H1 (cell line): ENCODE measurements at places on chromosomes 11 and 22. TPM values are rescaled to one million over a fixed set of nuclear protein-coding genes. Genes with fewer than 3 reads are reported as not detected.

DNA sequence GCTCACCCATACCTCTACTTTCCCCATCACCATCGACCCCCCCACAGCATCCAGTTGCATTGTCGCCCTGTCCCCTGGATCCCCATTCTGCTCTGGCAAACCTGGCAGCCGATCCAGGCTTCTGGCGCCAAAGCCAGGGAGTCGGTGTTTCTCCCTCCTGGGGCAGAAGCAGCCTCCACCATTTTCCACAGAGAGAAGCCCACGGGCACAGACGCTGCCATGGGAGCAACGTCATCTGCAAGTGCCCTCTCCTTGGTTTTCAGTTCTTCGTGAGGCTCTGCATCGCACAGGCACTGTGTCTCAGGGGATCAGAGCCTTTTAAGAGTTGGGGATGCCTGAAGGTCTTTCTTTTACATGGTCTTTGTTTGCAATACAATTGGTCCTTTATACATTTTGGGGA lies 2.3 kb downstream of the YPEL4 start:
- H3K27ac ChIP-seq = peak overlapping the region; percentile 47; the same call in 1 of the 2 replicates
- H3K36me3 ChIP-seq = peaks cover 6% of the 10 kb centered on the region
- no peak for DNase-seq
- H3K27me3 ChIP-seq = peaks cover 3% of the 10 kb centered on the region; the same call in 1 of the 2 replicates
- H3K4me1 ChIP-seq = peaks cover 33% of the 10 kb centered on the region

DNA sequence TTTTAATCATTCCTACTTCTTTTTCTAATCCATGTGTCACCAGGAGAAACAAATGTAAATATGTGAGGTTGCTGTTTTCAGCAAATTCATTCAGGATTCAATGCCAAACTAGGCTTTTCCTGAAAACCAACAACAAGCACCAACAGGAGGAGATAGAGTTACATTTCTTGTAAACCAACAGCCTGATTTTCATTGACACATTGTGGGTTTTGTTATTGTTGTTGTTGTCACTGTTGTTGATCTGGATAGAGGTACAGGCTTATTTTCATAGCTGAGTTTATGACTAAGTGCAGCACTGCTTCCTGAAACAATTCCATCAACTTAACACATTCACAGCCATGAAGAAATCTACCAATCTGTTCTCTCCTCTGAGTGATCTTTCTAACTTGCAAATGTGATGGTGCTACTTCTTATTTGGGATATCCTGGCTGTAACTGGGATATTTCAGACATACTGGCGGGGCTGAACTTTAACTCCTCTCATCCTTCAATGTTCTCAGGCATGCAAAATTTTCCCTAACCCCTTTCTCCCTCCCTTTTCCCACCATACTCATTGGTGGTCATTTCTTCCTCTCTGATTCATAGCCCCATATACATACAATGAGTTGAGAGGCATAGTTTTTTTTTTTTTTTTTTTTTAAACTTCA lies 65.5 kb downstream of the ME3 start:
- DNase-seq = no peak
- H3K4me3 ChIP-seq = no peak overlapping the region
- no peak overlapping the region for H3K27ac ChIP-seq
- H3K27me3 ChIP-seq = no peaks in the 10 kb centered on the region
- no peaks in the 10 kb centered on the region; the same call in none of the 2 replicates for H3K4me1 ChIP-seq

DNA sequence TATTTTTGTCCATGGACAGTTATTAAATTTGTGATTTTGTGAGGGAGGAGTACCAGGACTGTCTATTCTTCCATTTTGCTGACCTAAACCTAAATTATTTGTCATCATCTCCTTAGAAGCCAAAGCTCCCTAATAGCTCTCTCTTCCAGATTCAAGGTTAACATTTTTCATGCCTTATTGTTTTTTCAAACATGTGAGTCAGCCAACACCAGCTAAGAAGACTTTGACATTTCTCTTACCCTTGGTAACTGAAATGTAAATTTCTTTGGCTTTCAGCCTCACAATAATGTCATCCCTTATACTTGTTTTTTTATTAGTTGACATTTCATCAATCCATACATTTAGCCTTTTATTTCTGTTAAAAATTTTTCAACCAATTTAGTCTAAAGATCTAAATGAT lies 19.2 kb downstream of the OR52E1 start:
- H3K4me1 ChIP-seq = no peaks in the 10 kb centered on the region
- no peaks in the 10 kb centered on the region for H3K36me3 ChIP-seq
- no peak for DNase-seq
- no peaks in the 10 kb centered on the region for H3K27me3 ChIP-seq

Gene ARHGAP20
- total RNA-seq = 0.11 and 0.28 TPM in 2 replicates

Gene CNIH2
- 15.8 and 17.0 TPM in 2 replicates for total RNA-seq

Gene TMEM191C
- 0.74 and 1.3 TPM in 2 replicates for total RNA-seq
